ENCODE measurements at places on chromosomes 2 and 18. TPM values are rescaled to one million over a fixed set of nuclear protein-coding genes. Genes with fewer than 3 reads are reported as not detected.

Gene ZEB2
- total RNA-seq, result 35.0 TPM

Gene GTF2A1L
- not detected for total RNA-seq

Gene DSC2
- total RNA-seq, result not detected

Gene RMDN2
- 11.3 TPM for total RNA-seq

Gene ANKRD36B
- 15.9 TPM for total RNA-seq

Gene RUFY4
- total RNA-seq, result not detected

Gene PTH2R
- not detected for total RNA-seq

Gene TTC27
- total RNA-seq, result 22.5 TPM

Gene HOXD1
- 0.34 TPM for total RNA-seq

Gene UGT1A9
- not detected for total RNA-seq

Gene TBR1
- total RNA-seq, result not detected

Gene PLCL1
- total RNA-seq, result not detected

Gene SFT2D3
- 9.0 TPM for total RNA-seq

Gene CNGA3
- total RNA-seq, result not detected

Gene SKOR2
- not detected for total RNA-seq
